Activated CD4-positive, alpha-beta T cell treated with anti-CD3 and anti-CD28 coated beads, Interleukin-10, Interleukin-2, amounts not matched to agents 100 ng/mL and 50 ng/mL, durations not matched to agents 16 hours and 8 hours (primary cell): ENCODE measurements at places on chromosomes 1 and 21.
A peak's percentile ranks its signal among the peaks of the same experiment; 100 is the strongest.

DNA sequence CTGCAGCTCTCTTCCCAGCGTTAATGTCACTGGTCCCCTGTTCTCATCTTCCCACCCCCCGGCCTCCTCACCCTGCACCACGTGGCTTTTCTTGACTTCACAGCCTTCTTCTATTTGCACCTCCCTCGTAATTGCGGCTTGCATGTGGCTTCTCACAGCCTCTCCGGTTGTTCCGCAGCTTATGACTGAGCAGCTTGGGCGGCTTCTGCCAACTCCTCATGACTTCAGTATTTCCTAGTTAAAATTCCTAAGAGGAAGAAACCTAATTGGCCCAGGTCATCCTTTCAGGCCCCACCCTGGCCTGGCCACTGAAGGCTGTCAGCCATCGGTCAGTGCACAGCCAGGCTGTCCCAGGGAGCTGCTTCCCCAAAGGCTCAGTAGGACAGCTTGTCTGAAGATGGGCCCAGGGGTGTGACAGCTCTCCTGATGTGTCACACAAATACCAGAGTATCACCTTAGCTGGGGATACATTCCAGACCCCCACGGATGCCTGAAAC is 8.6 kb upstream of the RERE start:
- no peak for DNase-seq

GRCh38 chr1:22053017-22053860 is 730 bp downstream of the CDC42 start:
- peak; percentile 50 for DNase-seq

GRCh38 chr1:41533016-41533730 is 48.7 kb upstream of the EDN2 start:
- no peak for DNase-seq

- no peak for DNase-seq
These were observed 302.3 kb upstream of the NRIP1 start for GRCh38 chr21:15367061-15367626.
